Naive thymus-derived CD8-positive, alpha-beta T cell (primary cell): ENCODE measurements at places on chromosomes 7 and 10.
A peak's percentile ranks its signal among the peaks of the same experiment; 100 is the strongest.

- DNase-seq = no peak
These were observed 170.1 kb downstream of the ARHGAP12 start for GRCh38 chr10:31758495-31758894.

DNA sequence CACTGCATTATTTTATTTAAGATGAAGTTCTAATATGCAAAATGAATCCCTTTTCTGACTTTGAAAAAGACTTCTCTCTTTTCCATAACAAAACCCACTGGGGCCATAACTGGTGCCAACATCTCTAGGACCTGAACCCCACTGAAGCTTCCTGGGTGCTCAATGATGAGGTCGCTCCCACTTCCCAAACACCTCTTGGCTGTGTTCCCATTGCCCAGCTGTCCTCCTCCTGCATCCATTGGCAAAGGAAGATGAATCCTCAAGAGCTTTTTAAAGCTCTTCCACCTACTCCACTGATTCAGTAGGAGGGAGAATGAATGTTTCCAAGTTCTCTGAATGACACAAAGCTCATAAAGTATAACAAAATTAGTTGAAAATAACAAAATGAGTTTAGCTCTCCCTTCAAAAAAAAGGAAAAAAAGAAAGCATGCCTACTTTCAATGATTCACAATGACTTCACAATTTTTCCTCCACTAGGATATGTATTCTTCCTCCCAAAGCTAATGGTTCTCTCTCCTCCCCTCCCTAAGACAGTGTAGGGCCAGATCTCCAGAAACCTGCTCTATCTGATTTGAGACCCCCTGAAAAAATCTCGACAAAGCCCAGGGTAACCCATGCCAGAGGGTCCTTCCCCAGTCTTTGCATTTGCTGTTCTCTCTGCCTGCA, 64.8 kb downstream of the SORBS1 start:
- no peak for DNase-seq

- no peak for DNase-seq
These were observed 74.1 kb downstream of the RUNDC3B start for GRCh38 chr7:87702326-87702725.

GRCh38 chr10:77619964-77620703, 17.5 kb downstream of the KCNMA1 start:
- DNase-seq = no peak

DNA sequence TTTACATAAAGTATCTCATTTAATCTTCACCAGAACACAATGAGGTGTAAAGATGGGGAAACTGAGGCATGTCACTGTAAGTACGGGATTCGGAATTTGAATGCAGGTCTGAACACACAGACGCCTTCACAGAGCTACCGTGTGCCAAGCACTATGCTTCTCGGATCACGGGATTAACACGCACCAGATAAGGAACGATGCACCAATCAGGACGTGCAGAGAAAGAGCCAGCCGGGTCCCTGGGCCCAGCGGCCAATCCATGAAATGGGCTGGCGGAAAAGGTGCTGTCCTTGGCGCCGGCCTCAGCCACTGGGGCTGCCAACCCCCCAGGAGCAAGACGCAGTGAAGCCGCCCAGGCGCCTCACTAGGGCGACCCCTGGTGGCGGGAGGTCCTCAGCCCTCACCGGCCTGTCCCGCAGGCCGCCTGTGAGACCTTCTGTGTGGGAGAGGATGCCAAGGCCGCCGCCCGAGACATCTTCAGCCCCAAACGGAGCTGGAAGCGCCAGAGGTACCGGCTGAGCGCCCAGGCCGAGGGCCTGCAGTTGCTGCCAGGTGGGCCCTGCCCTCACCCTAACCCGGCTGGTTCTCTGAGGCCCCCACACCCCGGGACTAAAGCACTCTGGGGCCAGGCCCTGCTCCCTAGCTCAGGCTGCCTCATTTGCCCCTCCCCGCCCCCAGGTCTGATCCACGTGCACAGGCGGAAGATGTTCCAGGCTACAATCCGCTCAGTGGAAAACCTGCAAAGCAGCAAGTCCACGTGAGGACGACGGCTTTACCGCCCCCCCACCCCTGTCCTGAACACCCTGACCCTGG, 15.6 kb downstream of the ATG9B start:
- DNase-seq = peak; percentile 56
